ENCODE measurements at places on chromosomes 3 and 15.

DNA sequence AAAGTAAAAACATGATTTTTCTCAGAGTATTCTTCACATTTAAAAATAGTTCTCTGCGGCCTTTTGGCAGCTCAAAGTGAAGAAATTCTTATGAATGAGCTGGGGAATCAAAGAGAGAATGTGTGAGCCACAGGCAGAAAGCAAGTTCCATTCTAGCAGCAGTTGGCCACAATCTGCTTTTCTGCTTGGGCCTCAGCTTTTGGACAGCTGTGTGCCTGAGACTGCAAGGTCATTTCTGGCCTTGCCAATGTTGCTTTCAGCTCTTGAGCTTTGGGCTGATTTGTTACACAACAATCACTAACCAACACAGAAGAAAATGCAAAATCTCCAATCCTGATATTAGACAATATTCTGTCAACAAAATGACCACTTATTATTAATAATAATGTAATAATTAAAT, 14.4 kb upstream of the TM4SF4 start:
- no peak for DNase-seq

DNA sequence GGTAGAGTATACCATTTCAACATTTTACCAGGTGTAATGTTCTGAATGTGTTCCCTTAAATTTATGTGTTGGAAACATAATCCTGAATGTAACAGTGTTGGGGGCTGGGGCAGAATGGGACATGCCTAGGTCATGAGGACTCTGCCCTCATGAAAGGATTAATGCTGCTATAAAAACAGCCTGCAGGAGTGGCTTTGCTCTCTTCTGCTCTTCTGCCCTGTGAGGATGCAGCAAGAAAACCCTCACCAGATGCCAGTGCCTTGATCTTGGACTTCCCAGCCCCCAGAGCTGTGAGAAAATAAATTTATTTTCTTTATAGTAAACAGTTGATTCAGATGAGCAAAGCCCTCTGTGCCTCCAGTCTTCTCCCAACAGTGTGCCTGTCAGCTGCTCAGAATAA, 326.0 kb upstream of the ONECUT1 start:
- no peak for DNase-seq

GRCh38 chr15:48966595-48967301, 3.0 kb upstream of the SHC4 start:
- DNase-seq: no peak

DNA sequence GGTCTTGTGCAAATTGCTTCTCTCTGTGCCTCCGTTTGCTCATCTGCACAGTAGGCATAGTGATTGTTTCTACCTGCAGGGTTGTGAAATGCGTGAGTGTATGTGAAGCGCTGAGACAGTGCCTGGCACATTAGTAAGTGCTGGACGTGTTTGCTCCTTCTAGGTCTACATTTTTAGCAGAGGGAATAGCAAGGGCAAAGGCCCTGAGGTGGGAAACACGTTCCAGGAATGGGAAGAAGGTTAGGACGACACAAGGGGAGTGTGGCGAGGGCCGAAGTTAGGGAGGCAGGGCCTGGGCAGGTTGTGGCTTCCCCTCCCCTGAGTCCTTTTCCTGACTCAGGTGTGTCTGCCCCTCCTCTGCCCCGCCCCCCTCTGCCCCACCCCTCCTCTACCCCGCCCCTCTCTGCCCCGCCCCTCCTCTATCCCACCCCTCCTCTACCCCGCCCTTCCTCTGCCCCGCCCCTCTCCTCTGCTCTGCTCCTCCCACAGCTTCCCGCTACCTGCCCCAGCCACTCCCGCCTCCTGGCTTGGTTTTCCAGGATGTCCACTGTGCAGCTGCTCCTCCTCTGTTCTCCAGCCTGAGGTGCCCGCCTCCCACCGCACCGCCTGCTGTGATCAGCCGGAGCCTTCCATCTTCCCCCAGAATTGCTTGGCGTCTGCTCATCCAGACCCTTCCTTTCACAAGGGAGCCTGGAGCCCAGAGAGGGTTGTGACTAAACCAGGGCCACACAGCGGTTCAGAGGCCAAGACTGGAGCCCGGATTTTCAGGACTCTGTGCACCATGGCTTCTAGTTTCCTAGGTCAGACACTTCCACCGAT, 31.1 kb upstream of the SMAD6 start:
- DNase-seq: no peak

- DNase-seq: no peak
These were observed 165.0 kb downstream of the RSL24D1 start for GRCh38 chr15:55031727-55032126.

- DNase-seq: no peak
These were observed 64.9 kb upstream of the RAD18 start for GRCh38 chr3:9028134-9028533.

DNA sequence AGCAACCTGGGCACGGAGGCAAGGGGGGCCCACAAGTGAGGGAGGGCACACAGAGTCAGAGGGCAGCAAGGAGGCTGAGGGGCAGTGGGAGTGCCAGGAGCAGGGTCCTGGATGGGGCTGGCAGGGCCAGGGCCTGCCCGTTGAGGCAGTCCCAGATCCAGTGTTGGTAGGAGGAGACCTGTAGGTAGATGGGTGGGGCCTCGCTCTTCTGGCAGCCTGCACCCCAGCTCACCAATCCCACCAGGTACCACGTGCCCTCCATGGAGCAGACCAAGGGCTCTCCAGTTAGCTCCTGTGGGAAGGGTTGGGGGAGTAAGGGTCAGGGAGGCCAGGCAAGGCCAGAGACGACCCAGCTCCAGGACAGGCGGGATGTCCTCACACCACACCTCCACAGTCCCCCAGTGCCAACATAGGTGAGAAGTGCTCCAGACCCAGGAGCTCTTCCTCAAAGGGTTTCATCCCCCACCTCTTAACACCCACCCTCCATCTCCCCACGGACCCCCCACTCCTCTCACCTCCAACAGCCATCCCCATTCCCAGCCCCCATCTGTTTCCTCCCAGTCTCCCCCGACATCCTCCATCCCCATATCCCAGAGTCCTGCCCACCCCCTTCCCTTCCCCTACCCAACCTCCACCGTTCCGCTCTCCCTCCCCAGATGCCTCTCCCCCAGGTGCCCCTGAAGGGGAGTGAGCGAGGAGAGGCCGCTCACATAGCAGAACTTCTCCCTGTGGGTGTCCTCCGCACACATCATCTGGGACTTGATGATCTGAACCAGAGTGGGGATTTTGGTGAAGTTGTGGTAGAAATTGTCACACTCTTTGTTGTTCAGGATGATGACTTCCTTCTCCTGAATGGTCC, 5.2 kb downstream of the PRSS50 start:
- DNase-seq: no peak

DNA sequence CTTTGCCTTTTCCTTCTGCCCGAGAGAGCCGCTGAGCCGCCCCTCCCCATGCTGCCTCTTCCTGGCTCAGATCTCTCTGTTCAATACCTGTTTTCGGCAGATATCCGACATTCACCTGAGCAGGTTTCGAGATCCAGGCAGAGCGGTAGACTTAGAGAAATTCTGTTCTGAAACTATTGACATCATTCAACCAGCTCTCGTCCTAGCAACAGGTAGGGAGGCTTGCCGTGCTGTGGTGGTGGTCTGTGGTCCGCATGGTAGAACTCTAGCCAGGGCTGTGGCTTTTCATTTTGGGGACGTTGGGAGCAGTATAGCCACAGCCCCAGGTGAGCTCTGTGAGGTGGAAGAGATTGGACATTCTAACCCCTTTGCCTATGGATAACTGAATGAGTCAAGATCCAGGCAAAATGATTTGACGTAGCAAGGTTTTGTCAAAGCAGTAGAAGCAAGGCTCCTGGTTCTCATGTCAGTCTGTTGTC, 810 bp downstream of the TMEM62 start:
- DNase-seq: no peak

DNA sequence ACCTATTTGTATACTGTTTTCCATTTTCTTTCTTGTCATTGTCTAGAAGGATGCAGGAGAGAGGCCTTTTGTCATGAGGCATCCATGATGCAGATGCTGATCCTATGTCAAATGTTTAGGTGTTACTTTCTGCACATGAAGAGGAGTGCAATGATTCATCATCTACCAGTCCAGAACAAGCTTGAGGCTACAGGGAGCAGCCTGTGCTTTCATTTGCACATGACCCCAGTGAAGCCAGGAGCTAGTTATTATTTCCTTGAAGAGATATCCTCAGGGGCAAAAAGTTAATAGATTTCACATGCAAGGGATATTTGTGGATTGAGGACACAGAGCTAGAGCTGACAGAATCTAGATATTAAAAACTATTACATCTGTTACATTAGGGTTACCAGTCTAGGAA, 204.4 kb upstream of the TGFBR2 start:
- no peak for DNase-seq

- no peak for DNase-seq
These were observed 327.1 kb upstream of the GOLIM4 start for GRCh38 chr3:168422843-168423242.

- no peak for DNase-seq
These were observed 85.8 kb downstream of the SLC49A4 start for GRCh38 chr3:122880624-122881023.

DNA sequence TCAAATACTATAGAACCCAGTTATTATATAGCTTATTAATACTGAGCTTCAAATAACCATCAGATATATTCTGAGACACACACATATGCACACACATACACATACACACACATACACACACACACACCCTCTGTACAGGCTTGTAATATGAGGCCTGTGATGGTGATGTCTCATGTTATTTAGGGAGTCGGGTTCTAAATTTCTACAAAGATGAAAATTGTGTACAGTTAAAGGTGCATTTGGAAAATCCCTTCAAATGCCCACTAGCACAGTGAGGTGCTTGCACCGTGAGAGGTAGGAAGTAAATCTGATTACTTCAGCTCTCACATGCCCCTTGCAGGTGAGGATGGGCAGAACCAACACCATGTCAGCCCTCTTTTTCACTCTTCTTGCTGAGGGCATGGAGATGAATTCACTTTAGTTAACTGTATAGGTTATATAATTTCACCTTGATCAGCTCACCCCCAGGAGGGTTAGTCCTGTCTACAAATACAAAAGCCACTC, 294.5 kb upstream of the PROK2 start:
- no peak for DNase-seq

- peak; percentile 59 for DNase-seq
These were observed at the start of gene MYLK for GRCh38 chr3:123884203-123884831. MYLK (minus strand) TSS chr3:123884332; CDS start chr3:123793841, 90,491 bp downstream.

- DNase-seq: no peak
These were observed 8.2 kb upstream of the SNTN start for GRCh38 chr3:63644212-63644797.

GRCh38 chr3:174242311-174243041, 616.7 kb upstream of the NAALADL2 start:
- DNase-seq: no peak

- DNase-seq: no peak
These were observed 38.3 kb downstream of the COMMD2 start for GRCh38 chr3:149713730-149714654.

- peak; percentile 37 for DNase-seq
These were observed 23.5 kb upstream of the TSC22D2 start for GRCh38 chr3:150384296-150385212.

- no peak for DNase-seq
These were observed 5.9 kb downstream of the ARHGEF3 start for GRCh38 chr3:56795829-56796185.

GRCh38 chr3:163541629-163542028, 1536.7 kb downstream of the SI start:
- no peak for DNase-seq

GRCh38 chr15:95325763-95326404, 1004.6 kb upstream of the NR2F2 start:
- DNase-seq: no peak

DNA sequence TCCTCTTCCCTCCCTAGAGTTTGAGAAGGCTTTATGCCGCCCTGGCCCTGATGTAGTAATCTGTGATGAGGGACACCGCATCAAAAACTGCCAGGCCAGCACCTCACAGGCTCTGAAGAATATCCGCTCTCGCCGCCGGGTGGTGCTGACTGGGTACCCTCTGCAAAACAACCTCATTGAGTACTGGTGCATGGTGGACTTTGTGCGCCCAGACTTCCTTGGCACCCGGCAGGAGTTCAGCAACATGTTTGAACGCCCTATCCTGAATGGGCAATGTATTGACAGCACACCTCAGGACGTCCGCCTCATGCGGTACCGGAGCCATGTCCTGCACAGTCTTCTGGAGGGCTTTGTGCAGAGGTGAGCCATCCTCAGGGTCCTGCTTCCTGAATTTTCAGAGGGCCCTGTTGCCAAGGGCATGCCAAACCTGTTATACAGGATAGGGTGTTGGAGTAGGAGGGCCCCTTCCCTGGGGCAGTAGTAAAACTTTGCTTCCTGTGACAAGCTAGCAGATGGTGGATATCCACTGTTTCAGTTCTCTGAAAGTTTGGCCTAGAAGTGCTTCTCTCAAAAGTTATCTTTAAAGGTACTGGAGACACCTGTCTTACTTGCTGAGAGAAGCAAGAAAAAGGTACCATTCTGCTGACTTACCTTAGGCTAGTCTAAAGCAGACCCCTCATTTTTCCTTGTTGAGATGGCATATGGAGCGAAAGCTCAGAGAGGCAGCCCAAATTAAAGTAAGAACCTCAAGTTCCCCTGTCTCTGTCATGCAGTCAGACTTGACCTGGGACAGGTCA, 33.7 kb upstream of the TEX264 start:
- no peak for DNase-seq

- DNase-seq: no peak
These were observed 88.3 kb downstream of the ARHGEF26 start for GRCh38 chr3:154209499-154209898.

DNA sequence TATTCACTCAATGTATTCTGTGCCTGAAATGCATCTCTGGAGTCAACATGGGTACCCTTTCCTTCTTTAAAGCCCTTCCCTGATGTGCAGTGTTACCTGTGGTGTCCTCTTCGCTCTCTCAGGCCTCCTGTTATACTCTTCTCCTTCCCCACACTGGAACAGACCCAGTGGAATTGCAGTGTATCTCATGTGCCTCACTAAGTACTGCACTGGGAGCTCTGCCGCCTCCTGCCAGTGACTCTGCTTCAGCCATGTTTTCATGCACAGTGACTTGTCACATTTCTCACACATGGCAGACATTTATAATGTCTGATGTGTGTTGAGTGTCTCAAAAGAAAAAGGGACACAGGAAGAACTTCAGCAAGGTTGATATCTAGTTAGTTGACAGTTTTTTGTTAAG, 191.0 kb downstream of the KLHL25 start:
- no peak for DNase-seq

DNA sequence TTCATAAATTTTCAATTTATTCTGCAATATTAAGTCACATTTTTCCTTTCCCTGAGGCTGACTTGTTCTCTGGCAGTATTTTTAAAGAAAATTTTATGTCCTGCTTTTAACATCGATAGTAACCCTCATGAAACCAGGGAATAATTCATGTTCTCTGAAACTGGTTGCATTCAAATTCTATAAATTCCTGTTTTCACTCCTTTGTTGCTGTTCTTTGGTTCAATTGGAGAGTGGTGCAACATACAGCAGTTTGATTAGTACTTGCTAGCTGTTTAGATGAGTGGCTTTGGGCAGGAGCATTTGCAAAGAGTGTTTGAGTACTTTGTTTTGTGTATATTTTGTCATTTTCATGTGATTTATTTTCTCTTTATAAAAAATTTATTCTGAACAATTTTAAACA, 19.2 kb downstream of the ZIC1 start:
- no peak for DNase-seq

GRCh38 chr3:42035816-42036482, 55.2 kb upstream of the TRAK1 start:
- no peak for DNase-seq

Measured in GM12892 (cell line).